ENCODE measurements at places on chromosomes 6 and 20. TPM values are rescaled to one million over a fixed set of nuclear protein-coding genes. Genes with fewer than 3 reads are reported as not detected.

Gene CCN6
- total RNA-seq, result not detected

Gene AGER
- 8.1 TPM for total RNA-seq

Gene TTK
- total RNA-seq, result 2.5 TPM

Gene PPP1R3G
- 4.4 TPM for total RNA-seq

Gene OTOR
- total RNA-seq, result not detected

Gene PRR18
- not detected for total RNA-seq

Gene GUCA1A
- not detected for total RNA-seq

Gene BTNL2
- total RNA-seq, result not detected

- no peaks in the 10 kb centered on the region for H3K36me3 ChIP-seq
- H3K4me1 ChIP-seq, result no peaks in the 10 kb centered on the region
- DNase-seq, result no peak
Observed at GRCh38 chr6:147166992-147167391, 37.2 kb upstream of the STXBP5 start.

GRCh38 chr6:33621711-33622388 lies 728 bp downstream of the ITPR3 start:
- peak; percentile 91 for DNase-seq
- H3K27ac ChIP-seq, result peak overlapping the region; percentile 92
- H3K4me1 ChIP-seq, result peaks cover 54% of the 10 kb centered on the region

DNA sequence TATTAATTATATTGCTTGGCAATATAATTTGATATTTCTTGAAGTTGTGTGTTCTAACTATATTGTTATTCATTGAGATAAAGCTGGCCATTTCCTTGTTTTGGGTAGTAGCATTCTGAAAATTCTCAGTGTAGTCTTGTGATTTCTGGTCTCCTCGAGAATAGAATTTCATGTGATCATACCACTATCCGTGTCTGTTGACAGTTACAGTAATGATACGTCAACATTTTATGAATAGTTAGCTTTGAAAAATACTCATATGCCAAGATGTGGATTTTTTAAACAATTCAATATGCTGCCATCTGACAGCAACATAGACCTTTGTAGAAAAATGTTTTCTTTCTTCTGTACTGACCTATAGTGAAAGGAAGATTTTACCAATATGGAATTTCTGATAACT lies 723.7 kb upstream of the SLC35B3 start:
- DNase-seq, result no peak
- no peaks in the 10 kb centered on the region for H3K4me1 ChIP-seq
- H3K36me3 ChIP-seq, result no peaks in the 10 kb centered on the region
- H3K27ac ChIP-seq, result no peak overlapping the region
- H3K27me3 ChIP-seq, result no peaks in the 10 kb centered on the region
- no peak overlapping the region for H3K4me3 ChIP-seq

- no peak overlapping the region for H3K27ac ChIP-seq
- peaks cover 10% of the 10 kb centered on the region for H3K4me1 ChIP-seq
- no peaks in the 10 kb centered on the region for H3K27me3 ChIP-seq
- no peak for DNase-seq
Observed at GRCh38 chr6:139508576-139508975, 134.1 kb upstream of the CITED2 start.

GRCh38 chr6:21073318-21073839 lies 520.2 kb upstream of the SOX4 start:
- H3K36me3 ChIP-seq, result no peaks in the 10 kb centered on the region
- no peak overlapping the region for H3K27ac ChIP-seq
- DNase-seq, result no peak
- H3K4me1 ChIP-seq, result no peaks in the 10 kb centered on the region

- H3K4me1 ChIP-seq, result peaks cover 6% of the 10 kb centered on the region
- no peak overlapping the region for H3K27ac ChIP-seq
- no peaks in the 10 kb centered on the region for H3K36me3 ChIP-seq
- DNase-seq, result no peak
- H3K27me3 ChIP-seq, result no peaks in the 10 kb centered on the region
Observed at GRCh38 chr6:154426997-154427396, 70.4 kb upstream of the IPCEF1 start.

DNA sequence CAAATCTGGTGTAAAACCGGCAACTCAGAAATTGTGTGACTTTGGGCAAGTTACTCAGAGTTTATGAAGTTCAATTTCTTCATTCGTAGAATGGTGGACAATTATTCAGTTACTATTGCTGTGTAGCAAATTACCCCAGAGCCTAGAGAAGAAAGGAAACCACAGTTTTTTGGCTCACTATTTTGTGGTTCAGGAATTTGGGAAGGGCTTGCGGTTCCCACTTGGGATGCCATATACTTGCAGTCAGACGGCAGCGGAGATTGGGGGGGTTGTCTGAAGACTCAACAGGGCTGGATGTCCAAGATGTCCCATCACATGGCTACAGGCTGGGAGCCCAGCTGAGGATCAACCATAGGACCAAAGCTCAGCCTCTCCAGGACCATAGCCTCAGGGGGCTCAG lies 108.1 kb downstream of the PCSK2 start:
- H3K27me3 ChIP-seq, result no peaks in the 10 kb centered on the region
- H3K4me3 ChIP-seq, result no peak overlapping the region
- H3K36me3 ChIP-seq, result no peaks in the 10 kb centered on the region

DNA sequence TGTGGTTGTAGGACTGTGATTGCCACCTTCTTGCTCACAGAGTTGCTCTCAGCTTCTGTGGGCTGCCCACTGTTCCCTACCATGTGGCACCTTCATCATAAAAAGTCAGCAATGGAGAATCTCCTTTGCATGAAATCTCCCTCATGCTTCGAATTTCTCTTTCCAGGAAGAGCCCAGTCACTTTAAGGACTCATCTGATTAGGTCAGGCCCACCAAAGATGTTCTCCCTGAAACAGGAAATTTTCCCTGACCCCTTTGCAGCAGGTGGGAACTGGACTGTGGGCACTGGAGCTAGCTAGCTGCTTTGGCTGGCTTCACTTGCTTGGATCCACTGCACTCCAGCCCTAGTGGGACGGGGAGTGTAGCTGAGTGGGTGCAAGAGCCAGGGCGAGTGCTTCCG lies 47.7 kb upstream of the FAM184A start:
- H3K4me3 ChIP-seq, result no peak overlapping the region
- no peaks in the 10 kb centered on the region for H3K36me3 ChIP-seq

GRCh38 chr20:22569353-22569752 lies 15.0 kb downstream of the FOXA2 start:
- DNase-seq, result no peak
- H3K36me3 ChIP-seq, result no peaks in the 10 kb centered on the region
- no peak overlapping the region for H3K27ac ChIP-seq
- H3K4me1 ChIP-seq, result no peaks in the 10 kb centered on the region

DNA sequence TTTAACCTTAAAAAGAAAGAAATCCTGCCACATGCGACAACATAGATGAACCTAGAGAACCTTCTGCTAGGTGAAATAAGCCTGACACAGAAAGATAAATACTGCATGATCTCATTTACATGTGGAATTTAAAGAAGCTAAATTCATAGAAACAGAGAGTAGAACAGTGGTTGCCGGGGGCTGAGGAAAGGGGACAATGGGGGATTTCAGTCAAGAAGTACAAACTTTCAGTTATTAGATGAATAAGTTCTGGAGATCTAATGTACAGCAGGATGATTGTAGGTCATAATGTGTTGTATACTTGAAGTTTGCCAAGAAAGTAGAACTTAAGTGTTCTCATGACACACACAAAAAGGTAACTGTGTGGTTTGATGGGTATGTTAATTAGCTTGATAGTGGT lies 204.3 kb upstream of the PRSS16 start:
- H3K27ac ChIP-seq, result no peak overlapping the region
- no peaks in the 10 kb centered on the region for H3K27me3 ChIP-seq
- H3K4me1 ChIP-seq, result no peaks in the 10 kb centered on the region
- DNase-seq, result no peak

GRCh38 chr6:22590423-22590822 lies 21.1 kb downstream of the HDGFL1 start:
- no peak overlapping the region for H3K27ac ChIP-seq
- no peak overlapping the region for H3K4me3 ChIP-seq
- no peaks in the 10 kb centered on the region for H3K36me3 ChIP-seq
- H3K27me3 ChIP-seq, result no peaks in the 10 kb centered on the region
- H3K4me1 ChIP-seq, result no peaks in the 10 kb centered on the region
- no peak for DNase-seq

DNA sequence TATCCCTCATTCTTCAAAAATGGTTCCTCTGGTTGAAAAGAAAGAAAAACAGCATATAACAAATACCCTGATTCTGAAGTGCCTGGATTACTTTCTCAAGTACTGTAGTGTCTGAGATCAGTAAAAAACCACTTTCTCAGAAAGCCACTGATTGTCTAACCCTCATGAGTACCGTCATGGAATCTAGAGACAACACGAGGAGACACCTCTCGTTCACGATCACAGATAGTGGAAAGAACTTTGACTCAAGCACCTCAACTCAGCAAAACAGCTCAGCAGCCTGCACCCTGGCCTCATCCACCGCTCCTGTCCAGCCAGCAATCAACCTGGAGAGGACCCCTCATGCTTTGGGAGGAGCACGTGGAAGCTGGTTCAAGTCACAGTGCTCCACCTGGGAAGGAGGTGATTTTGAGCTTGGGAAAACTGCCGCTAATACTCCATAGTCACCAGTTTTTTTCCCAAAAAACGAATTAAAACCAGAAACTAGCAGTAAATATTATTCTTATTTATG lies 1.0 kb downstream of the SCML4 start:
- H3K27ac ChIP-seq, result peak overlapping the region; percentile 5
- no peaks in the 10 kb centered on the region for H3K27me3 ChIP-seq
- H3K36me3 ChIP-seq, result no peaks in the 10 kb centered on the region
- no peak overlapping the region for H3K4me3 ChIP-seq

DNA sequence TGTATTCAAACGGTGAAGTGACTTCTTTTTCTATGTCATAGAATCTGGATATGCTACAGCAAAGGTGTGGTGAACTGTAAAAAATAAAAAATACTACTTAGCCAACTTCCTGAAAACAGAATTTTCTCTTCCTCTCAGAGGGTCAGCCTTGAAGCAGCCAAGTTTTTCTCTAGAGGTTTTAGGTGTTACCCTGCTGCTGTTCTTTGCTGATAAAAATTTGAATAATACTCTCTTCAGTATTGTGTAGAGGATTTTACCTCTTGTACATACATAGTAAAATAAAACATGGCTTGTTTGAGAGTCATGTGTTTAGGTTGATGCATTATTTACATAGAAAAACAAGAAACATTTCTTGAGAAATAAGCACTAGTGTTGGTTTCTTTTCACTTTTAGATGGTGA lies 458.4 kb downstream of the TBC1D32 start:
- no peak overlapping the region for H3K4me3 ChIP-seq
- no peaks in the 10 kb centered on the region for H3K27me3 ChIP-seq
- H3K27ac ChIP-seq, result no peak overlapping the region
- no peaks in the 10 kb centered on the region for H3K4me1 ChIP-seq
- H3K36me3 ChIP-seq, result no peaks in the 10 kb centered on the region

GRCh38 chr6:152450519-152450918 lies 186.6 kb downstream of the SYNE1 start:
- no peak overlapping the region for H3K27ac ChIP-seq
- H3K36me3 ChIP-seq, result no peaks in the 10 kb centered on the region

- no peaks in the 10 kb centered on the region for H3K27me3 ChIP-seq
- no peak overlapping the region for H3K4me3 ChIP-seq
- H3K4me1 ChIP-seq, result peaks cover 2% of the 10 kb centered on the region
- no peak for DNase-seq
- H3K27ac ChIP-seq, result no peak overlapping the region
- H3K36me3 ChIP-seq, result no peaks in the 10 kb centered on the region
Observed at GRCh38 chr6:111517965-111518364, 34.9 kb upstream of the REV3L start.

- no peaks in the 10 kb centered on the region for H3K27me3 ChIP-seq
- no peaks in the 10 kb centered on the region for H3K36me3 ChIP-seq
- no peak overlapping the region for H3K4me3 ChIP-seq
- H3K27ac ChIP-seq, result no peak overlapping the region
- H3K4me1 ChIP-seq, result no peaks in the 10 kb centered on the region
- DNase-seq, result no peak
Observed at GRCh38 chr6:13156381-13156780, 172.0 kb downstream of the TBC1D7 start.

DNA sequence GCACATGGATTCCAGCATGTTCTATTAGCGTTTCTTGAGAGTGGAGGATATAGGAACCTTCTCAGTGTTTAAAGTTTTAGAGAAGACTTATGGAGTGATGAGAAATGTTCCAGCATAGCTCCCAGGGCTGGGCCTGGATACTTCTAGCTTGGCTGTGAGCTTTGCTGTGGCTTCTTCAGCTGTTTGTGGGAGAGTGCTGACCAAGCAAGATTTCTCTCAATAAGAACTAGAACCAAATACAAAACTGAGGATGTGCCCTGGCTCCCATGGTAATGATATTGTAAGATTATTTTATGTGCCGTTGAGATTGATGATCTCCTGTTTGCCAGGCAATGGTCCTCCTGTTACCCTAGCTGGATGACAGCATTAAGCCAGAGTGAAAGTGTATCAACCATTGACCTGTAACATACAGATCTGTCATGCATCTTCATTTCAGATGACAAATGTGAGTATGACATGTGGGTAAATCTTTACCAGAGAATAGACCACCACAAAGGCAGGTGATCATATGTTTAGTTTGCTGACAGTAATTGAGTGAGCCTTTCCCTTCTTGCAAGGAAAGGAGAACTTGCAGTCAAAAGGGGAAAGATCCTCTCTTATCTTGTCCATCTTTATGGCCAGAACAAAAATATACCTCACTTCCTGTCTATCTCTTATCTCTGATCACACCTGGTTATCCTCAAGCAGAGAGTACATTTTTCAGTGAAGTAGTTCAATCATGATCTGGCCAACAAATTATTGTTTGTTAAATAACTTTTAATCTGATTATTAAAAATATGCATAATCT lies 180.1 kb downstream of the SLC24A3 start:
- no peak overlapping the region for H3K27ac ChIP-seq
- no peak for DNase-seq
- H3K36me3 ChIP-seq, result no peaks in the 10 kb centered on the region
- H3K4me1 ChIP-seq, result no peaks in the 10 kb centered on the region

DNA sequence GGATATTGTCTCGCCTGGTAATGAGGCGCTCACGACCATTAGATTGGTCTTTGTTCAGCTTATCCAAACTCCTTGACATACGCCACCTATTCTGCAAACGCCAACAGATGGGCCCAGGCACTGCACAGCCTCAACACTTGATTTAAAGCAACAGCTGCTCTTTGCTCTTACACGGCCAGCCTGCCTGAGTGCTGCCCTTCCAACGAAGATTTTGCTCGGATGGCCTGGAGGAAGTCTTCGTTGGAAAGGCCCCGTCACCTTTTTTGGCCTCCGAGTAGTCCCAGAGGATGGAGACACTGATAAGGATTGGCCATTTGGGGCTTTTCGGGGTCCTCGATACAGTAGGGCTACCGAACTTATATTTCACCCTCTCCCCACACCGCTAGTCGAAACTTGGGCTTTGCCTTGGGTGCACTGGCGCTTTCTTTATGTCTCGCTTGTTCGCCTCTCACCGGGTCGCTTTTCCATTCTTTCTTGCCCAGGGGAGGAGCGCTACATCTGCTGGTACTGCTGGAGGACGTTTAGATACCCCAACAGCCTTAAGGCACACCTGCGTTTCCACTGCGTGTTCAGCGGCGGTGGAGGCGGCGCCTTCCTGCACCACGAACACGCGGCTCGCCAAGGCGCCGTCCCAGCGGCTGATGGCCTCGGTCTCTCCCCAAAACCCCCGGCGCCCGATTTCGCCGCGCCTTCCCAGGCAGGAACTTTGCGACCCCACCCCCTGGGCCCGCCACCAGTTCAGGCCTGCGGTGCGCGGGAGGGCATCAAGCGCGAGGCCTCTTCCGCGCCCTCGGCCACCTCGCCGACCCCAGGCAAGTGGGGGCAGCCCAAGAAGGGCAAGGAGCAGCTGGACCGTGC lies 6.1 kb downstream of the PRDM13 start:
- H3K27ac ChIP-seq, result no peak overlapping the region
- H3K27me3 ChIP-seq, result peaks cover 52% of the 10 kb centered on the region
- DNase-seq, result no peak

Measured in vagina (tissue), 2 donors.